Right renal cortex interstitium (tissue), 3 donors: ENCODE measurements at places on chromosomes 3 and 15.

- no peak for DNase-seq
Observed at GRCh38 chr3:172199850-172200369, 160.5 kb downstream of the FNDC3B start.

GRCh38 chr15:65343374-65343981 is 34.3 kb downstream of the IGDCC3 start:
- DNase-seq: no peak

GRCh38 chr15:42712584-42712983 is 24.3 kb downstream of the CDAN1 start:
- no peak for DNase-seq

DNA sequence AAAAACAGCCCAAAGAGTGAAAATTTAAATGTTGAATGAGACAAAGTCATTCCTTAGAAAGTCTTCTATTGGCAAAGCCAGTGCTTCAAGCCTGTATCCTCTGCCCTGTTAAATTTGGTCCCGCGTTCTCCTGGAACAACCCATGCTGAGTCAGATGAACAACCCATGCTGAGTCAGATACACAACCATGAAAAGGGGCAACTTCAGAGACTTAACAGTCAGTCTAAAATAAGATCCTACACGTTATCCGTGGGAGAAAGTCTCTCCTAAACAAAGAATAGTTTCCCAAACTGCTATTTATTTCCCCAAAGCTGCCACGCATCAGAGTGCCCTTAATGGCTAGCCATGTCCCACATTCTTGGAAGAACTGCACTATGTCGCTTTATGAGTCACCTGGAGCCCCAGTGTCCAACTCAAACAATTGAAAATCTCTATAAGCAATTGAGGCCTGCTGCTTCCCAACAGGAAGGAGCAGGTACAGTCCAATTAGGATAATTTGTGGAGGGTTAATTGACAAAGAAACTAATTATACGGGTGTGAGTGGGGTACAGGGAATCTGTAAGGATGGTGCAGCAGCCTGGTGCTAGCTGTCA is 66.1 kb downstream of the WHAMM start:
- no peak for DNase-seq

GRCh38 chr3:169118666-169119370 is 544.7 kb downstream of the MECOM start:
- no peak for DNase-seq

DNA sequence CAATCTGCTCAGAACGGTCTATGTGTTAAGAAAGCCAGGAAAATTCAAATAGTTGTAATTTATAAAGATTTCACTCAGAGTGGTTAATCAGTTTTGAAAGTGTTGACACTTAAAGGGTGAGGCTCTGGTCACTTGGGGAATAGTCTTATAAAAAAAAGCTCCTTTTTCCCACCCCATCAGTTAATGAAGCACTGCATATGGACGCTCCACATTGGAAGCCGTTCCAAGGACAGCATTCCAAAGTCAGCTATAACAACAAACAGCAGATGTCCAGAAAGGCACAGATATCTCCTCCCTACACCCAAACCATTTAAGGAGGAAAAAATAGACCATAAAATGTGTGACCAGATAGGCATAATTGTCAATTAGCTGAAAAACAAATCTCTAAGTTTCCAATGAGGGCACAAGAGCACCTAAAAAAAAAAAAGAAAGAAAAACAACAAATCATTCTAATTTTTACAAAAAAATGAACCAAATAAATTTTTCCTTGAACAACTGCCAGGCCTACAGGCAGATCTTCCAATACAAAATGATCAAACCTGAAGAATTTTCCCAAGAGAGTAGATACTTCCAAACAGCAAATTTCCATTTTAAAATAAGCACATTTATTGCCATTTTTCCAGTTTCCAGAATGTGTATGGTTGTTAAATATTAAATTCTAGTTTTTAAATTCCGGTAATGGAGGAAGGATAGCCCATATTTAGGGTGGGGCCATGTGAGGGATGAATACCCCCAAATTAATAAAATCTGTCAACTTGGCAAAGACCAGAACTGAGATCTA is 198.3 kb downstream of the ERC2 start:
- DNase-seq: no peak

GRCh38 chr15:76951220-76951619 is 19.7 kb downstream of the RCN2 start:
- DNase-seq: no peak

DNA sequence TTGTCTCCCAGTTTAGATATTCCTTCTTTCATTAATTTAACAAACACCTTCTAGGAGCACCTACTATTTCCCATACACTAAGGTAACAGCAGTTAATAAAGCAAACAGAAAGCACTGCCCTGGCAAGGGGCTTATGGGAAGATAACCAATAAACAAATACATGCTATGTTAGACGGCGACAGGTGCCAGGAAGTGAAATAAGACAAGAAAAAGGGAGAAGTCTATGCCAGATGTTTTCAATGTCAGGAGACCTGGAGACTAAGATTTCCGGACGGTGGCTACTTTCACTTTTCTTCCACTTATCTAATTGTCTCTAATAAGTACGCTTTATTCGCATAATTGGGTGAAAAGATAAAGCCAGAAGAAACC is 32.5 kb upstream of the ZNF445 start:
- DNase-seq: no peak

DNA sequence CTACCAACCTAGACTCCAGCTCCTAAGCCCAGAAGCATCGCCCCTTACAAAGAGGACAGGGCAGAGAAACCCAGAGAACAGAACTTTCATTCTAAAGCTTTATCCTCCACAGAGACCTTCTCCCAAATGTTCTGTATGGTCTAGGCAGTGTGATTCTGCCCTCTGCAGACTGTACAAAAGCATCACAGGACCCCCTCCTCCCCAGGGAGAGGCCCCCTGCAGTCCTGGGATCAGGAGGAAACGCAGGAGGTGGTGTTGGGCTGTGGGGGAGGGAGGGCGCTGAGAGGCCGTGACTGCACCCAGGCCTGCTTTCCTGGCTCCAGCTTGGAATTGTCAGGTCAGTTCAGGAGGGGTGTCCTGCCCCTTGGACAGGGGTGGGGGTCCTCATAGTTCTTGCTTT is 101.3 kb downstream of the DGKG start:
- DNase-seq: no peak

DNA sequence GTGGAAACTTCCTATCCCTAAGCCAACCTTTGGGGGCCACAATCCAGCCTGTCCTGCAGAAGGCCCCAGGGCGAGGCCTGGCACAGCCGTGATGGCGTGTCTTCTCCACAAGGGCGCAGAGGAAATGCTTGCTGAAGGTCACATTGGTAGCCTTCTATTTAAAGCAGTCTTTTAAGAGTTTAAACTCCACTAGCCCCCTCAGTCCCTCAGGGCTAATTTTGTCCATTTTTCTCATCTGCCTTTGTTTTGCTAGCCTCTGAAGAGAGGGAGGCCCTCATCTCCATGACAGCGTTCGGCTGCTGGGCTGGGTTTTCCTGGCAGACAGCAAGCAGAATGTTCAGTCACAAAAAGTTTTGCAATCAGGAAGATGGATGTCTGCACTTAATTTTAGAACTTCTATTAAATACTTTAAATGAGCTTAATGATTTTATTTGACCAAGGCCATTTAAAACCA is 40.8 kb downstream of the RARB start:
- DNase-seq: peak; percentile 66

- no peak for DNase-seq
Observed at GRCh38 chr3:108060331-108060730, 30.5 kb downstream of the CD47 start.

DNA sequence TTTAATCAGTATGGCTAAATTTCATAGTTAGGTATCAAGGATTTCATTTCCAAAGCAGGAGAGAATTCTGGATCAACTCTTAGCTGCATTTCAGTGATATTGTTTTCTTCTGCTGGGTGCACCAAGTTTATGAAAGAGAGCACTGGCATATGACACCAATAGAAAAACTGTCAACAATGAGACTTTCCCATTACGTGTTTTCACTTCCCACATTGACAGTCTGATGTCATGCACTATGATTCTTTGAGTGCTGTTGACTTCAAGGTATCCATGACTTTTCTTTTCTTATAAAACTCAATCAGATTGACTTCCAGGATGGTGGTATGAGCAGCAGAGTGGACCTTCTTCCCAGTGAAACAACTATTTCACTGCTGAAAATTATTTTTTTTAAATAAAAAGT is 476.1 kb downstream of the EDEM1 start:
- no peak for DNase-seq

- DNase-seq: no peak
Observed at GRCh38 chr3:160478338-160478737, 28.8 kb upstream of the TRIM59 start.

GRCh38 chr3:158453865-158454264 is 117.1 kb upstream of the MLF1 start:
- DNase-seq: no peak

- DNase-seq: no peak
Observed at GRCh38 chr3:36193448-36193847, 186.9 kb upstream of the STAC start.

- no peak for DNase-seq
Observed at GRCh38 chr15:23457890-23458289, 10.8 kb upstream of the GOLGA6L2 start.

- DNase-seq: no peak
Observed at GRCh38 chr3:55427739-55428138, 59.4 kb downstream of the WNT5A start.

- no peak for DNase-seq
Observed at GRCh38 chr15:56342653-56343052, 22.6 kb upstream of the TEX9 start.

DNA sequence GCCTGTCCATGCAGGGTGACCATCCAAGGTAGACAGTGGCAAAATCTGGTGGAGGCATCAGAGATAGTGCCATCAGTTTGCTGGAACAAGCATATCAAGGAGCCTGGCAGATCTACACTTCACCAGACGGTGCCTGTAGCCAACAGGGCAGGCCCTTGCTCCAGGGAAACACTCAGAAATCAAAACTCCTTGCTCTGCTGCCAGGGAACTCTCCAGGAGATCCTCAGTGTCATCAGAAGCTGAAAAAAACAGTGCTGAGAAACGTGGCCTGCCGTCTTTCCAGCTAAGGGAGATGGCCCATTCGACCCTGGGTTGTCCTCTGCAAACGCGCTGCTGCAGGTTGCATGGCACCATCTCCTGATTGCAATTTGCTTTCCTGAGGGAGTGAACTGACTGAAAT is 30.5 kb upstream of the ATP13A3 start:
- no peak for DNase-seq
